Mesendoderm (in vitro differentiated cells): ENCODE measurements at places on chromosomes 16 and 17.

DNA sequence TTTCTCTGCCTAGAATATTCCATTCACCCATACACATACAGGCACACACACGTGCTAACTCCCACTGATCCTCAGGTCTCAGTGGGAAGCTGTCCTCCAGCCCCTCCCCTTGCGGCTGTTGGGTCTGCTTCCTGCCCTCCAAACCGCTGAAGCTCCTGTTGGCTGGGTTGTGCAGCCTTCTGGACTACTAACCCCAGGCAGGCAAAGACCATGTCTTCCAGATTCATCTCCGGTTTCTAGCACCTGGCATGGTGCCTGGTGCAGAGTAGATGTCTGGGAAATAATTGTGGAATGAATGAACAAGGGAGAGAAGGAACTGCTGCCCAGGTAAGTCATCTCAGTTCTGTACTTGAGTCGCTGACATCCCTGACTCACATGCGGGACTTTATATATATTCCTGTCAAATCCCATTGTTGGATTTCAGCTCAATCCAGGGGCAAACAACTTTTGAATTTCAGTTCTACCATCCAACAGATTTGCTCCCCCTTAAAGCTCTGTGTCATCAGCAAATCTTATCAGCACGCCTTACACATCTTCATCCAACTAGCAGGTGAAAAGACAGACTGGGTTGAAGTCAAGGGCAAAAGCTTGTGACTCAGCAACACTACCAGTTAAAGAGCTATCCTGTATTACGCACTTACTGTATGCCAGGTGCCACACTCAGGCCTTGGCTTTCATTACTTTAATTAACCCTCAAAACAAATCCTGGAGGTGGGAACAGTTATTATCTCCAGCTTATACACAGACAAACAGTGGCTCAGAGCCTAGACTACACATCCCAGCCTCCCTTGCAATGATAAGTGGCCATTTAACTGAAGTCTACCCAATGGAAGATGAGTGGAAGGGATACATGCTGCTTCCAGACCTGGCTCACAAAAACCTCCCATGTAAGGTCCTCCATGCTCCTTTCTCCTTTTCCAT, 51.1 kb downstream of the SRCIN1 start:
- H3K27me3 ChIP-seq = no peaks in the 10 kb centered on the region
- no peaks in the 10 kb centered on the region for H3K36me3 ChIP-seq
- H3K4me1 ChIP-seq = peaks cover 7% of the 10 kb centered on the region
- no peak overlapping the region for H3K4me3 ChIP-seq
- DNase-seq = no peak

DNA sequence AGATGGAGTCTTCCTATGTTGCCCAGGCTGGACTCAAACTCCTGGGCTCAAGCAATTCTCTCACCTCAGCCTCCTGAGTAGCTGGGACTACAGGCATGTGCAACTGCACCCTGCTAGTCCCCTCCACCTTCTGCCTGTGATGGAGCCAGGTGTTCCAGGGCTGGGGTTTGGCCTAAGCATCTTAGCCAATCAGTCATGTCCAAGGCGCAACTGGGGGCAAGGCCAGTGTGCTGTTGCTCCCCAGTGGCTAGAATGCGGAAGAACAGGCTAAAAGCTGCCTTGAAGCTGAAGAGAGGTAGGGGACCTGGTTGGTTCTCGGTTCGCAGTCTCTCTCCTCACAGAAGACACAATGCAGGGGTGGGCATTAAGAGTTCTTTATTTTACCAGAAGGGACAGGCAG, 18.6 kb downstream of the FLOT2 start:
- H3K27ac ChIP-seq = no peak overlapping the region
- no peaks in the 10 kb centered on the region for H3K36me3 ChIP-seq
- no peak overlapping the region for H3K4me3 ChIP-seq
- no peaks in the 10 kb centered on the region for H3K27me3 ChIP-seq

DNA sequence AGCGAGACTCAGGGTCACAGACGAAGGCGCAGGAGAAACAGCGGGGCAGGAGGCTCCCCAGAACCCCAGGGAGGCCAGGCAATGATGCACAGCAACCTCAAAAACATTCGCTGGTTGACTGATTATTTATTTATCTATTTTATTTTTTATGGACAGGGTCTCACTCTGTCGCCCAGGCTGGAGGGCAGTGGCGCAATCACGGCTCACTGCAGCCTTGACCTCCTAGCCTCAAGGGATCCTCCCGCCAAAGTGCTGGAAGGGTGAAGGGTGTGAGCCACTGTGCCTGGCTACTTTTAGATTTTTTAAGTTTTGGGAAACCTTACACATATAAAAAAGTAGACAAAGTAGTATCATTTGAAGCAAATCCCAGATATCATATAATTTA, 83.5 kb downstream of the ZNF778 start:
- H3K4me1 ChIP-seq = no peaks in the 10 kb centered on the region
- H3K27ac ChIP-seq = no peak overlapping the region
- H3K4me3 ChIP-seq = no peak overlapping the region
- H3K27me3 ChIP-seq = no peaks in the 10 kb centered on the region
- no peak for DNase-seq

GRCh38 chr16:68993885-68994284, 111.6 kb upstream of the HAS3 start:
- no peaks in the 10 kb centered on the region for H3K36me3 ChIP-seq
- no peak overlapping the region for H3K27ac ChIP-seq
- H3K27me3 ChIP-seq = no peaks in the 10 kb centered on the region
- H3K4me3 ChIP-seq = no peak overlapping the region
- no peak for DNase-seq

DNA sequence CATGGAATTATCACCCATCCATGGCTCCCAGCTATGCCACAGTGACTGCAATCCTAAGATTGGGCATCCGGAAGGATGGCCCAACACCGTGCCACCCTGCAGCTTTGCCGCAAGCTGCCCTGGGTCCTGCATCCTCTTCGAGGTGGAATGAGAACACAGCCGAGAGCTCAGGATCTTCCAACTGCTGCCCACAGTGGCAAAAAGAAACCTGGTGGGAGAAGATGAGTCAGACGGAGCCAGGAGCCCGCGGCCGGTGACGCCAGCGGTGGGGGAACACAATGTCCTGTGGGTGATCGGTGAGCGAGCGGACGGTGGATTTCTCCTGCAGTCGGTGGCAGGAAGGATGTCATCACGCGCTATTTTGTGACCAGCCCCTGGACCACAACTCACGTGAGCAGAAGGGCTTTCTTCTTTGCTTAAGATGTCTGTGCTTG, 20.1 kb downstream of the CD7 start:
- no peak overlapping the region for H3K27ac ChIP-seq
- no peak for DNase-seq
- H3K4me1 ChIP-seq = no peaks in the 10 kb centered on the region
- no peaks in the 10 kb centered on the region for H3K27me3 ChIP-seq
- no peak overlapping the region for H3K4me3 ChIP-seq
- H3K36me3 ChIP-seq = no peaks in the 10 kb centered on the region

DNA sequence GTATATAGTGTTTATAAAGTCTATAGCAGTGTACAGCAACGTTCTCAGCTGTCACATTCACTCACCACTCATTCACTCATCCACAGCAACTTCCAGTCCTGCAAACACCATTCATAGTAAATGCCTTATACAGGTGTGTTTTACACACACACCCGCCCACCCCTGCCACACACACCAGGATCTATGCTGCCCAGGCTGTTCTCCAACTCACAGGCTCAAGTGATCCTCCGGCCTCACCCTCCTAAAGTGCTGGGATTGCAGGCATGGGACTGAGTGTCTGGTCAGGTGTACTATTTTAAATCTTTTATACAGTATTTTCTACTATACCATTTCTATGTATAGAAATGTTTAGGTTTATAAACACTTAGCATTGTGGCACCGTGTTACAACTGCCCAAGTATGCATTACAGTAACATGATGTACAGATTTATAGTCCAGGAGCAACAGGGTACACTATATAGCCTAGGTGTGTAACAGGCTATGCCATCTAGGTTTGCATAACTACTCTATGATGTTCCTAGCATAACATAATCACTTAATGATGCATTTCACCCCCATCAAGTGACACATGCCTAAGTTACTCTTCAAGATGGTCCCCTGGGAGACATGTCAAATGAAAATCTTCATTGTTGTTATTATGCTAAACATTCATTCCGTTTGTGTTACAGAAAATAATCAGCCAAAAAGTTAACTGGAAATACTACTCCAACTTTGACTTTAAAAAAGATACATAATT, 42.5 kb downstream of the CREBBP start:
- no peaks in the 10 kb centered on the region for H3K27me3 ChIP-seq
- H3K27ac ChIP-seq = no peak overlapping the region
- DNase-seq = no peak
- peaks cover 1% of the 10 kb centered on the region for H3K4me1 ChIP-seq
- peaks cover 2% of the 10 kb centered on the region for H3K36me3 ChIP-seq

- no peak overlapping the region for H3K27ac ChIP-seq
- H3K4me3 ChIP-seq = no peak overlapping the region
- no peaks in the 10 kb centered on the region for H3K4me1 ChIP-seq
- peak; percentile 26 for DNase-seq
- H3K27me3 ChIP-seq = no peaks in the 10 kb centered on the region
Measured at GRCh38 chr16:48558371-48558841, 51.6 kb downstream of the N4BP1 start.

- no peaks in the 10 kb centered on the region for H3K36me3 ChIP-seq
- H3K4me3 ChIP-seq = no peak overlapping the region
- no peaks in the 10 kb centered on the region for H3K27me3 ChIP-seq
- H3K27ac ChIP-seq = no peak overlapping the region
Measured at GRCh38 chr16:71796501-71797097, 12.0 kb downstream of the AP1G1 start.

- DNase-seq = peak; percentile 67
- H3K27ac ChIP-seq = no peak overlapping the region
- H3K4me3 ChIP-seq = no peak overlapping the region
- H3K27me3 ChIP-seq = no peaks in the 10 kb centered on the region
Measured at GRCh38 chr17:2904135-2904534, 107.9 kb downstream of the RAP1GAP2 start.

DNA sequence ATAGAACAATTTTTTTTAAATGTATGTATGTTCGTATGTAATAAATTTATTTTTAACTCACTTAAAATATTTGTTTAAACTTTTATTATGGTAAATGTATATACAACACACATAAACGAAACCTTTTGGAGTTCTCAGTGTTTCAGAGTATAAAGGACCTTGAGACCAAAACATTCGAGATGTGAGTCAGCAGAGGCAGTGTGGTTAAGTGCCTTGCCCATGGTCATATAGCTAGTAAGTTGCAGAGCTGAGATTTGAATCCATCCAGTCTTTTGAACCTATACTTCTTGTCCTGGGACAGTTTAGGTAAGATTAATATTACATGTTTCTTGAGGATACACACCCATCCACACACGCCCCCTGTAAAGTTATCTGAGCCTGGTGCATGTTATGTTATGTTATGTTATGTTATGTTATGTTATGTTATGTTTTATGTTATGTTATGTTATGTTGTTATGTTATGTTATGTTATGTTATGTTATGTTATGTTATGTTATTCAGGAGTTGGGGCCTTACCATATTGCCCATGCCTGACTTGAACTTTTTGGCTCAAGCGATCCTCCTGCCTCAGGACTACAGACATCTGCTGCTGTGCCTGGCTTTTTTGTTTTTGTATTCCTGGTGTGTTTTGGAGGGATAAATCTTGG, 41.8 kb downstream of the TNRC6A start:
- H3K27ac ChIP-seq = no peak overlapping the region
- no peaks in the 10 kb centered on the region for H3K4me1 ChIP-seq

- H3K4me1 ChIP-seq = no peaks in the 10 kb centered on the region
- H3K27me3 ChIP-seq = no peaks in the 10 kb centered on the region
- DNase-seq = no peak
- H3K36me3 ChIP-seq = no peaks in the 10 kb centered on the region
- no peak overlapping the region for H3K27ac ChIP-seq
Measured at GRCh38 chr16:86632944-86633343, 54.6 kb downstream of the FOXL1 start.

DNA sequence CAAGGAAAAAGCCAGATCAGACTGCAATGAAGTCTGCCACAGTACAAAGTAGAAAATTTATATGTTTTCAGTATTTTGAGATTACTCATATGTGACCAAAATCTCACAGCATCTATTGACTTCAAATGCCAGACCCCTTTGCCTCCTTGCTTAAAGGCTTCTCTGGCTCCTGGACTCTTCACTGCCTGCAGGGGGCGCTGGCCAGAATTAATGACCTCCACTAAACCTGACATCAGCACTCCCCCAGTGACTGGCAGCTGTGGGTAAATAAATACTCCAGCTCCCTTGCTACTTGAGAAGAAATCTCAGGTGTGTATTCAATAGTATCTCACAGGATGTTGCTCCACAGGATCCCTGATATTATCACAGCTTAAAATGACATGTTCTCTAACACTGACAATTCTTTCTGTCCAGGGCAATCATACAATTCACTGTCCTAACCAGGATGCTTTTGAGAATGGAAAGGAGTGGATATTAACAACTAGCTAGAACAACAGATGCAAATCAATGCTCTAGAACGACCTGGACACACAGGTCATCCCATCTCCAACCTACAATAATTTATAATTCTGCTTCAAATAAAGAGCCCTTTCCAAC, 4.0 kb downstream of the BECN1 start:
- peak; percentile 91 for DNase-seq
- no peaks in the 10 kb centered on the region for H3K4me1 ChIP-seq
- no peak overlapping the region for H3K27ac ChIP-seq
- H3K27me3 ChIP-seq = no peaks in the 10 kb centered on the region
- H3K4me3 ChIP-seq = no peak overlapping the region

DNA sequence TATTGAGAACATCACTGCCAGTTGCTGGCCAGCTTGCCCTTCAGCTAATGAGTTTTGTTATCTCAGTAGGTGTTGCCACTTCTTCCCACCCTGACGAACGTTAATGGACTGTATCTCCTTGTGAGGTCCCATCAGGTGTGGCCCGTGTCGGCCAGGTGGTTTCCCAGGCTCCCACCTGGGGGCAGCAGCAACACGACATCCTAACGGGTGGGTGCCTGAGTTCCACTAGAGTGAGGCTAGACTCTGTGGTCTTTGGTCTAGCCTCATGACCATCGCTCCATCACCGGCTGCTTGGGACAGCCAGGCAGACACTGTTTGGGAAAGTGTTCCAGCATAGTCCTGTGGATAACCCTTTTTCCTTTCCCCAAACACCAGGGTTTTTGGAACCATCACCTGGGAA, 45.6 kb upstream of the LCMT1 start:
- no peaks in the 10 kb centered on the region for H3K27me3 ChIP-seq
- no peaks in the 10 kb centered on the region for H3K36me3 ChIP-seq
- no peaks in the 10 kb centered on the region for H3K4me1 ChIP-seq

DNA sequence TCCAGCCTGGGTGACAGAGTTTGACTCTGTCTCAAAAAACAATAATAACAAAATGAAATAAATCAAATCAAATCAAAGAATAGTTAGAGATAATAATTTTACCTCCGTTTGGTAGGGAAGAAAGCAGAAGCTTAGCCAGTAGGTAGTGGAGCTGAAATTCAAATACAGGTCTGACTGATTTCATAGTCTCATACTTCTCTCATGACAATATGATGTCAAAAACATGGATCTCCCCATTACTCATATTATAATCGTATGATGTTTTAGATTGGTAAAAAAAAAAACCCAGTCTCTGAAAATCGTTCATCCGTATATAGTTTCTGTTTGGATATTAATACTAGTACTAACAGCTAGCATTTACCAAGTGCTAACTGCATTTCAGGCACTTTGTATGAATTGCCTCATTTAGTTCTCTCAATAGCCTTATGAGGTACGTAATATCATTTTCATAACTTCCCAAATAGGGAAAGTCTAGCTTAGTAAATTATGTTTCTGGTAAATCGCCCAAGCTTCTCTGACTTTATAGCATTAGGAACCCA, 48.7 kb downstream of the CDH8 start:
- no peaks in the 10 kb centered on the region for H3K27me3 ChIP-seq
- H3K4me1 ChIP-seq = peaks cover 2% of the 10 kb centered on the region
- H3K4me3 ChIP-seq = no peak overlapping the region
- H3K27ac ChIP-seq = no peak overlapping the region
- no peak for DNase-seq
